ENCODE measurements at places on chromosomes 1 and 21. TPM values are rescaled to one million over a fixed set of nuclear protein-coding genes. Genes with fewer than 3 reads are reported as not detected.

The COL8A2 gene
- 2.9 TPM for polyA plus RNA-seq

The OR2T33 gene
- polyA plus RNA-seq, result not detected

The MCOLN2 gene
- polyA plus RNA-seq, result 0.44 TPM

The MROH7 gene
- not detected for polyA plus RNA-seq

The NKAIN1 gene
- 0.07 TPM for polyA plus RNA-seq

The ICOSLG gene
- polyA plus RNA-seq, result 0.05 TPM

The TAS1R1 gene
- polyA plus RNA-seq, result 0.05 TPM

The SERINC2 gene
- 104 TPM for polyA plus RNA-seq

The WDR64 gene
- not detected for polyA plus RNA-seq

The SMPDL3B gene
- polyA plus RNA-seq, result not detected

The KRTAP22-1 gene
- not detected for polyA plus RNA-seq

The IL20 gene
- not detected for polyA plus RNA-seq

The LAMB3 gene
- polyA plus RNA-seq, result 5.5 TPM

The LYPD8 gene
- not detected for polyA plus RNA-seq

GRCh38 chr1:35748326-35748725 is 21.5 kb downstream of the CLSPN start:
- no peaks in the 10 kb centered on the region for H3K4me1 ChIP-seq
- H3K27ac ChIP-seq, result no peak overlapping the region
- no peak for DNase-seq
- H3K36me3 ChIP-seq, result no peaks in the 10 kb centered on the region
- H3K4me3 ChIP-seq, result no peak overlapping the region

GRCh38 chr1:3183411-3183810 is 114.4 kb downstream of the PRDM16 start:
- H3K36me3 ChIP-seq, result no peaks in the 10 kb centered on the region
- no peak overlapping the region for H3K4me3 ChIP-seq
- H3K4me1 ChIP-seq, result no peaks in the 10 kb centered on the region
- DNase-seq, result no peak

DNA sequence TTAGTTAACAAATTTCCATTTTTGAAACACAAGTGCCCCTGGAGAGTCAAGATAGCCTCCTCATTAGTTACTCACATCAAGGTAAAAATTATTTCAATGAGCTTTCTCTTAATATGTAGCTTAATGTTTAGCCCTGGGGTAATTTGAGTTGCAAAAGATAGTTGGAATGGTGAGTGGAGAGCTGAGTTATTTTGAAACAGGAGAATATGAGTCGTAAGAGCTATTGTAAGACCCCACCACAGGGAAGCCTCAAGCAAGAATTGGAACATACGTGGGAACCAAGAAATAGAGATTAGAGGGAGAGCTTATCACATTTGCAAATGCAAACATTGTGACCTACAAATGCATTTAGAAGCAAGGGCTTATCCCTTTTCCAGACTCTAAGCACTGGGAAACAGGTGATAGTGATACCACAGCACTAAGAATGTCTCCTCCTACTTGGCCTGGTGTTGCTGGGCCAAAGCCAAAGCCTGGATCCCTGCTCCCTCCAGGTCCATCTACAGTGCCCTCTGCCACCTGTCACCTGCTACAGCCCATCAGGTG is 635.1 kb downstream of the PTPRC start:
- H3K4me3 ChIP-seq, result no peak overlapping the region
- H3K27ac ChIP-seq, result no peak overlapping the region
- peaks cover 10% of the 10 kb centered on the region for H3K4me1 ChIP-seq
- peak; percentile 63 for DNase-seq
- H3K36me3 ChIP-seq, result no peaks in the 10 kb centered on the region
- H3K27me3 ChIP-seq, result no peaks in the 10 kb centered on the region

DNA sequence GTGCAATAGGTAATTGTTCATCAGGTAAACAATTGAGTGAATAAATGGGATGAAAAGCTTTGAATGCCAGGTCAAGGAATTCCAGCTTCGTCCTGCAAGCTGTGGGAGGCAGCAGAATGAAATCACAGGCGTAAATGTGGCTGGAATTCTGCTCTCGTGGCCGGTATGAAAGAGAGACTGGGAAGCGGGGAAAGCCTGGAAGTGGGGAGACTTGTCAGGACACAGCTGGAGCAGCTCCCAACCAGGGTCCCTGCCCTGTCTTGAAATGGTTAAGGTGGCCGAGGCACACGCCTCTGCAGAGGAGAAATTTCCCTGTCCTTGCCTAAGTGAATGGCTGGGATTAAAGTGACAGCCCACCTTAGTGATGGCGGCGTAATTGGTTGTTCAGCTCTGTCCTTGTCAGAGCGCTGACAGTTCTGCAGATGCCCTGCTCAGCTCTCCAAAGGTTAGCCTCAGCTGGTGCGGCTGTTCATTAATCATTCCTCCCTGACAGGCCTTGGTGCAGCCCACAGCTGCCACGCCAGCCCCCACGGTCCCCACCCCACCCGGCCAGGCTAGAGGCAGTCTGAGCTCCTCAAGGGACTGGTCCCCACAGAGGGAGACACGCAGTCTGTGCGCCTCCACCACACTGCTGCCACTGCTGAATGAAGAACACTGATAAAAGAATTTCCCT is 398.3 kb upstream of the POU3F1 start:
- no peak overlapping the region for H3K4me3 ChIP-seq
- H3K27me3 ChIP-seq, result no peaks in the 10 kb centered on the region
- H3K4me1 ChIP-seq, result no peaks in the 10 kb centered on the region

GRCh38 chr1:14897997-14898645 is 255.4 kb upstream of the TMEM51 start:
- no peaks in the 10 kb centered on the region for H3K27me3 ChIP-seq
- no peak overlapping the region for H3K27ac ChIP-seq

GRCh38 chr1:916173-917075 is 7.3 kb upstream of the SAMD11 start:
- peaks cover 5% of the 10 kb centered on the region for H3K4me1 ChIP-seq
- H3K36me3 ChIP-seq, result no peaks in the 10 kb centered on the region
- peaks cover 49% of the 10 kb centered on the region for H3K27me3 ChIP-seq
- DNase-seq, result peak; percentile 43
- no peak overlapping the region for H3K4me3 ChIP-seq

GRCh38 chr1:89953131-89953626 is 41.7 kb upstream of the ZNF326 start:
- H3K27me3 ChIP-seq, result no peaks in the 10 kb centered on the region
- peaks cover 15% of the 10 kb centered on the region for H3K4me1 ChIP-seq
- DNase-seq, result peak; percentile 77
- no peaks in the 10 kb centered on the region for H3K36me3 ChIP-seq
- no peak overlapping the region for H3K4me3 ChIP-seq

DNA sequence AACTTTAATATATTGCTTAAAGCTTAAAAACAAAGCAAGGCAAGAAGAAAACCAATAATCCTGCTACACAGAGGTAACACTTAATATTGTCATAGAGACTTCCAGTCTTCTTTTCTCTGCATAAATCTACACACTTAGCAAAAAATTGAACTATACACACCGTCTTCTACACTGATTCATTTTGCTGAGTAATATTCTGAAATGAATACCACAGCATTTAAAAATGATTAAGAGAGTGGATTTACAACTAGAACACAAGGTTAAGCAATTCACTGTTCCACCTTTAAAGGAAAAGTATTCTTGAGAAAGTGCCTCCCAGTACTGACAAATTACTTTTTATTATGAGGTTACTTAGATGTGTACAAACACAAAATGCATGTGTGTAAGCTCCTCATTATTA is 22.2 kb upstream of the ITPKB start:
- no peaks in the 10 kb centered on the region for H3K36me3 ChIP-seq
- peaks cover 8% of the 10 kb centered on the region for H3K4me1 ChIP-seq
- no peak overlapping the region for H3K27ac ChIP-seq
- H3K27me3 ChIP-seq, result no peaks in the 10 kb centered on the region
- H3K4me3 ChIP-seq, result no peak overlapping the region

DNA sequence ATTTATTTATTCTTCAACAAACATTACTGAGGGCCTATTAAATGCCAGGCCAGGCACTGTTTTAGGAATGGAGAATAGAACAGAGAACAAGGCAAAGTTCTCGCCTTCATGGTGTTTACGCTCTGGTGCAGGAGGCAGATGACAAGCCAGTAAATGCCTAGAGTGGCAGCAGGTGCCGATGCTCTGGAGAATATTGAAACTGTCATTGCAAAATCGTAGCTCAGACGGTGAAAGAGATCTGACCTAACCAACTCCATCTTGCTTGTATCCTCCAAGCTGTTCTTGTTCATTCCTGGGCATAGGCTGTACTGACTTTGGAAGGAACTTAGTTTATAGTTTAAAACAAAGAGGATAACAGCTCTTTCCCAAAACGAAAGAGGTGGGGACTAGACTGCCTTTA is 13.5 kb upstream of the ENO1 start:
- H3K27ac ChIP-seq, result no peak overlapping the region
- peaks cover 6% of the 10 kb centered on the region for H3K4me1 ChIP-seq
- H3K36me3 ChIP-seq, result no peaks in the 10 kb centered on the region
- no peak for DNase-seq
- H3K4me3 ChIP-seq, result no peak overlapping the region
- H3K27me3 ChIP-seq, result no peaks in the 10 kb centered on the region

GRCh38 chr1:66788231-66788939 is 12.7 kb downstream of the INSL5 start:
- no peaks in the 10 kb centered on the region for H3K4me1 ChIP-seq
- no peak overlapping the region for H3K4me3 ChIP-seq
- H3K27ac ChIP-seq, result no peak overlapping the region
- H3K27me3 ChIP-seq, result no peaks in the 10 kb centered on the region

GRCh38 chr1:93888900-93889299 is 9.9 kb upstream of the DNTTIP2 start:
- no peaks in the 10 kb centered on the region for H3K27me3 ChIP-seq
- no peaks in the 10 kb centered on the region for H3K4me1 ChIP-seq
- DNase-seq, result peak; percentile 31
- H3K27ac ChIP-seq, result no peak overlapping the region
- H3K36me3 ChIP-seq, result peaks cover 5% of the 10 kb centered on the region

- DNase-seq, result no peak
- H3K27me3 ChIP-seq, result no peaks in the 10 kb centered on the region
- no peaks in the 10 kb centered on the region for H3K36me3 ChIP-seq
- H3K4me1 ChIP-seq, result peaks cover 28% of the 10 kb centered on the region
These were observed 13.8 kb downstream of the GALNT2 start for GRCh38 chr1:230080822-230081221.

GRCh38 chr1:910881-911721 is 12.6 kb upstream of the SAMD11 start:
- H3K27ac ChIP-seq, result no peak overlapping the region
- peak; percentile 77 for DNase-seq
- no peaks in the 10 kb centered on the region for H3K36me3 ChIP-seq

GRCh38 chr1:24457866-24458265 is 42.3 kb downstream of the NIPAL3 start:
- no peaks in the 10 kb centered on the region for H3K4me1 ChIP-seq

DNA sequence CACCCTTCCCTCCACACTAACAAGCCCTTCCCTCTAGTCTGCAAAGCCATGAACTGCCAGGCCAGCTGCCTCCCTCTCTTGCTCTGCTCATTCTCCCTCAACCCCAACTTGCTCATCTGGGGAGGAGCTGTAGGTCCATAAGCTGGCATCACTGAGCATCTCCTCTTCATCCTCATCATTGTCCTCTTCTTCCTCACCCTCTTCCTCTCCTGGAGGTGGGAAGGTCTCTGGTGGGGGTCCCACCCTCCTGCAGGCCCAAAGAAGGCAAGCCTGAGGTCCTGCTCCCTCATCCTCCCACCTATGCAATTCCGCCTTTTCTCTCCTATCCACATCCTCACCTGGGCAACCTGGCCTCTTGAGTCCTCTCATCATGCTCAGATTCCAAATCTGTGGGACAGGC is 2.7 kb downstream of the ZNF692 start:
- H3K4me1 ChIP-seq, result peaks cover 9% of the 10 kb centered on the region
- DNase-seq, result no peak
- peaks cover 12% of the 10 kb centered on the region for H3K36me3 ChIP-seq
- no peaks in the 10 kb centered on the region for H3K27me3 ChIP-seq
- no peak overlapping the region for H3K27ac ChIP-seq

DNA sequence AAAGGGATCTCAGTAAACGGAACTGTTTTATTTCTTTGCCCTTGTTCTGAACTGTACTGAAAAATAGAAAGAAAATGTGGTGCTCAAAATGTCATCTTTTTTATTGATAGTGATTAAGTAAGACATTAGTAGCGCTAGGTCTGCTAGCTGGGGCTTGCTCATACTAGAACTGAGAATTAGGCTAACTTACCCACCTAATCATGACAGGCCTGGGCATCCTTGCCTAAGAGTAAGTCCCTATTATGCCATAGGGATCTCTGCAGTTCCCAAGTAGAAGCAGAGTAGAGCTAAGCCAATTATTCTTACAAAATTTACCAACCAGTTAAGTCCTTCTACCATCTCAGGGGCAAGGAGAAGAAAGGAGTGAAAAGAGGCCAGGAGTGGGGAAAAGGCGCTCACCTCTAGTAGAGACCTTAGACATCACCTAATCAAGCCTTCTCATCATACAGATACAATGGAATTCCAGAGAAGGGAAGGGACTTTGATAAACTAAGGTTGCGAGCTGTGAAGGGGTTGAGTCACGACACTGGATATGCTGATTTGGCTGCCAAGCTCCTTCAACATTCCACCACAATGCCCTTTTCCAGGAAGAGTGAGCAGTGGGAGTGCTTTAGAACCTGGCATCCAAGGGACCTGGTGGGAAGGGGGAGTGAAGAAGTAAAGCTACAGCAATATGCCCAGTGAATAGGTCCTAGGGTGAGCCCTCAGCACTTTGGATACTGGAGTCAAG is 27.7 kb upstream of the RPTN start:
- H3K36me3 ChIP-seq, result no peaks in the 10 kb centered on the region
- no peak for DNase-seq
- H3K4me1 ChIP-seq, result peaks cover 8% of the 10 kb centered on the region
- H3K4me3 ChIP-seq, result no peak overlapping the region

GRCh38 chr1:179545321-179545720 is 30.4 kb downstream of the NPHS2 start:
- H3K4me1 ChIP-seq, result no peaks in the 10 kb centered on the region
- no peaks in the 10 kb centered on the region for H3K27me3 ChIP-seq
- no peak overlapping the region for H3K4me3 ChIP-seq
- no peak overlapping the region for H3K27ac ChIP-seq

- H3K4me3 ChIP-seq, result no peak overlapping the region
- no peak overlapping the region for H3K27ac ChIP-seq
- H3K36me3 ChIP-seq, result no peaks in the 10 kb centered on the region
- H3K4me1 ChIP-seq, result no peaks in the 10 kb centered on the region
- no peaks in the 10 kb centered on the region for H3K27me3 ChIP-seq
These were observed 563.9 kb upstream of the NR5A2 start for GRCh38 chr1:199463521-199464127.

GRCh38 chr1:15489052-15489736 is 13.3 kb downstream of the CELA2B start:
- H3K27me3 ChIP-seq, result no peaks in the 10 kb centered on the region
- DNase-seq, result no peak
- H3K4me1 ChIP-seq, result no peaks in the 10 kb centered on the region
- no peaks in the 10 kb centered on the region for H3K36me3 ChIP-seq
- no peak overlapping the region for H3K4me3 ChIP-seq

GRCh38 chr1:8510041-8510823 is 192.3 kb downstream of the SLC45A1 start:
- H3K27me3 ChIP-seq, result no peaks in the 10 kb centered on the region
- no peaks in the 10 kb centered on the region for H3K36me3 ChIP-seq
- DNase-seq, result peak; percentile 89
- H3K27ac ChIP-seq, result peak overlapping the region; percentile 61

- H3K4me3 ChIP-seq, result no peak overlapping the region
- no peaks in the 10 kb centered on the region for H3K36me3 ChIP-seq
- H3K27ac ChIP-seq, result no peak overlapping the region
- DNase-seq, result no peak
- H3K27me3 ChIP-seq, result peaks cover 8% of the 10 kb centered on the region
These were observed 5.4 kb upstream of the IGSF8 start for GRCh38 chr1:160103658-160104408.

GRCh38 chr1:186054003-186054402 is 319.8 kb downstream of the HMCN1 start:
- no peak overlapping the region for H3K27ac ChIP-seq
- no peaks in the 10 kb centered on the region for H3K4me1 ChIP-seq
- no peaks in the 10 kb centered on the region for H3K27me3 ChIP-seq
- H3K36me3 ChIP-seq, result no peaks in the 10 kb centered on the region
- no peak for DNase-seq
- H3K4me3 ChIP-seq, result no peak overlapping the region

Data from fibroblast of lung (primary cell).